ENCODE measurements at places on chromosomes 12 and 14. TPM values are rescaled to one million over a fixed set of nuclear protein-coding genes. Genes with fewer than 3 reads are reported as not detected.
A peak's percentile ranks its signal among the peaks of the same experiment; 100 is the strongest.

The TSHR gene
- total RNA-seq: 0.29 TPM

DNA sequence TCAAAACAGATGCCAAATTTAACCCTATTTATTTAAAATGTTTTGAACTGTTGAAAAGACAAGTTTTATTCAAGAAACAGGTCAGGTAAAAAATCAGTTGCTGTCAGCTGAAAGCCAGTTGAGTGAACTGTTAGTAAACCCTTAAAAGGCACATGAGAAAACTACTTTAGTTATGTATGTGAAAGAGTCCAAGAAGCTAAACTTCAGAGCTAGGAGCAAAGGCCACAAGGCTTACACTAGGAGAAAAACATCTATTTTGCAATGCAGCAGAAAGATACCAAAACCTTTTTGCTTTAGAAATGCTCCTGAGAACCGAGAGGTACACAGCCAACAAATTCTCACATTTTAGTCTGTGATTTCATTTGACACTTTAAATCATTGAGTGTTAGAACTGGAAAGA, 375.2 kb downstream of the FSCB start:
- no peak for DNase-seq

DNA sequence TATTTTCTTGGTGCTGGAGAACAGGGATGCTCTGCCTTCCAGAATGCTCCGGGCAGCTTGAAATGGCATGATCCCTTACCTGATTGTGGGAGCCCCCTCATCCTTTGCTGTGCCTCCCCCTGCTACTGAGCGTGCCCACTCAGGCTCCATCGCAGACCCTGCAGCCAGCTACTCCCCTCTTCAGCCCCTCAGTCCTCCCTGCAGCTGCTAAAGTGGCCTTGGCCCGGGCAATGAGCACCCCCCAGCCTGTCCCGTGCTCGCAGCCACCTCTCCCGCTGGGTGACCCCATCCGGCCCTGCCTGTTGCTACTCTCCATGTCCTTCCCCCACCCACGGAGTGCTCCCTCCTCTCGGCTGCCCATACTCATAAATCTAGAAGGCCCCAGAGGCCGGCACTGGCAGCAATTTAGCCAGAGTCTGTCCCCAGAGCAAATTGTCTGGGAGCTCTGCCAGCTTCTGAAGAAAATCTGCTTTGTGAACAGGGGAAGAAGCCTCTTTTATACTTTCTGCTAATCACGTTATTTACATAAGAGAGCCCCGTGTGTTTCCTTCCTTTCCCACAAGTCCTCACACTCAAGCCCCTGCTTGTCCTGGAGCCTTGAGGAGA, 143.7 kb upstream of the FRMD6 start:
- DNase-seq: peak; percentile 81

DNA sequence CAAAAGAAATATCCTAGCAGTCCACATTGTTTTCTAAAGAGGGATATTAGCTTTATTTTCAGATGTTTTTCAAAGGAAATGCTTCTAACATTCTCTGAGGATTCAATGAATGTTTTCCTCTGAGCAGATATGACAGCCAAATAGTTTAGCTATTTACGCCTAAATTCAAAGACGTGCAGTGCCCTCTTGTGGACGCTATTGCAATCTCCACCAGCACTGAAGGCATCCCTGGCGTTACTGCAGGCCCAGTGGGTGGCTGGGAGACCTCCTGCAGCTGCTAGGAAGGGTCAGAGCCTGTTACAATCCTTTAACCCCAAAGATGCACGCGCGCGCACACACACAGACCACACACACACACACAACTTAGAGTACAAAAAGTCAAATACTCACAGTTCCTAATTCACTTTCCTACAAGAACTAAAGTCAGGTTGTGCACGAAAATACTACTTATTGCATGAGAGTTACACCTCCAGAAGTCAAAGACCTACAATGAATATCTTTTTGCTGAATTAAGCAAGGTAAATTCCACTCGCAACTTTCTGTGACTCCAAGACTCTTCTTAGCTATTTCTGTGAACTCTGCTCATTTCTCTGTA, 589.3 kb upstream of the TMEM132C start:
- DNase-seq: peak; percentile 87

DNA sequence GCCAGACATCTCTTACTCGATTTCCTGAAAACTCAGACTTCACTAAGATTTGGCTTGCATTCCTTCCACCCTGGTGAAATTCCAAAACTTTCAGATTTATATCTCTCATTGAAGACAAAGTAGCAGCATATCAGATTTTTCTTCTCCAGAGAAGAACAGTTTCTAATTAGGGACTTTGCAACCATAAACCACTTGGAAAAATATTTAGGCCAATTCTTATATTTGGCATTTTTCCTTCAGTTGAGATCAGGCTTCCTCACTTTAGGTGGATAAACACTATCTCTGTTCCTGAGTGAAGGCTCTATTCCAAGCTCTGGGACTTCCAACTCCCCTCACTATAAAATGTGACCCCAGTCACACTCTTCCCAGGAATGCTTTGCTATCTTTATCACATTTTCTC, 1434.3 kb upstream of the FLRT2 start:
- no peak for DNase-seq

The SLC48A1 gene
- total RNA-seq: 51.3 TPM

DNA sequence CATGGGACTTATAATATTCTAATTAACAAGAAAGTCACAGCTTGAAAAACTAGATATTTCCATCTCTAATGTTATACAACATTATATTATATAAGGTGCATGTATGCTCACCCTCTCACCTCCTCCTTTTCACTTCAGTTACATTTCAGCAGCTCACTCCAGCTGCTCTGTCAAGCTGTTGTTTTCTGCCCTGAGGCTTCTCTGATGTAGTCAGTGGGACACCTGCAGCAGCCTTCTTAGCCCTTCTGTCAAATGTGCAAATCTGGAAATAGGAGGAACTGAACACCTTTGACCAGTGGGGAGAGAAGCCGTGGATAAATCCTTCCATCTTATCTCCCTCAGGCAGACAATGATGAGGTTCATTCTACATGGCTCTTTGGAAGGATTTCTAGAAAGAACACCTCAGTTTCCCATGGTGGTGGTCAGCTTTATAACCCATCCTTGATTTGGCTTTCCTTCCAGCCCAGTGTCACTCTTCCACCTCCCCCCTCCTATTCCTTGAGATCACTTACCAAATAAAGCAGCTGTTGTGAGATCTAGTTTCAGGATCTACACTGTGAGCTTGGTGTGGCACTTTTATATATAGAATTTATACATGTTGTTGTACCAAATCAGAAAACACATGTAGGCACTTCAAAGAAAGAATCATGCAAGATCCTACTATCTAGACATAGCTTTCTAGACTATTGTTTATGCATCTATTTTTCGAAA, 79.6 kb upstream of the STK38L start:
- no peak for DNase-seq

GRCh38 chr12:40138526-40138925, 32.6 kb upstream of the SLC2A13 start:
- DNase-seq: no peak

- DNase-seq: no peak
Observed at GRCh38 chr12:124664395-124665111, 97.1 kb upstream of the NCOR2 start.

GRCh38 chr14:99192028-99192621, 79.9 kb downstream of the BCL11B start:
- peak; percentile 76 for DNase-seq

GRCh38 chr12:116931665-116932064, 20.9 kb downstream of the FBXW8 start:
- no peak for DNase-seq

- no peak for DNase-seq
Observed at GRCh38 chr14:24051176-24051788, 527 bp upstream of the CARMIL3 start.

Measured in aorta (tissue), 5 donors.